Adipose tissue (tissue), 3 donors: ENCODE measurements at places on chromosomes 7 and 10. TPM values are rescaled to one million over a fixed set of nuclear protein-coding genes. Genes with fewer than 3 reads are reported as not detected.

Gene JMJD1C
- polyA plus RNA-seq: 31.1 TPM

Gene COX19
- polyA plus RNA-seq: 3.7 TPM

Gene RAB19
- polyA plus RNA-seq: not detected

Gene GIMAP4
- 47.3 TPM for polyA plus RNA-seq

Gene ERVW-1
- not detected for polyA plus RNA-seq

Gene LIPF
- 2,549 TPM for polyA plus RNA-seq

Gene UTF1
- not detected for polyA plus RNA-seq

Gene PLPP4
- not detected for polyA plus RNA-seq

Gene CPEB3
- 1.6 TPM for polyA plus RNA-seq

Gene EVX1
- polyA plus RNA-seq: 0.22 TPM

Gene TAS2R3
- 0.10 TPM for polyA plus RNA-seq

Gene PLAU
- 3.6 TPM for polyA plus RNA-seq

Gene OR2A5
- polyA plus RNA-seq: not detected

Gene RNF32
- 1.3 TPM for polyA plus RNA-seq

Gene FAM131B
- 0.37 TPM for polyA plus RNA-seq

Gene TRIM50
- 4.1 TPM for polyA plus RNA-seq

Gene KCNIP2
- polyA plus RNA-seq: 219 TPM

Gene PNLIPRP1
- 3,165 TPM for polyA plus RNA-seq

Gene HNRNPA2B1
- polyA plus RNA-seq: 207 TPM

Gene TLX1
- polyA plus RNA-seq: 0.09 TPM

Gene CPED1
- 0.92 TPM for polyA plus RNA-seq

Gene HECTD2
- polyA plus RNA-seq: 3.5 TPM
